CD4-positive, alpha-beta T cell treated with Interleukin-4 for 1 hour (primary cell): ENCODE measurements at places on chromosomes 13 and 19.

DNA sequence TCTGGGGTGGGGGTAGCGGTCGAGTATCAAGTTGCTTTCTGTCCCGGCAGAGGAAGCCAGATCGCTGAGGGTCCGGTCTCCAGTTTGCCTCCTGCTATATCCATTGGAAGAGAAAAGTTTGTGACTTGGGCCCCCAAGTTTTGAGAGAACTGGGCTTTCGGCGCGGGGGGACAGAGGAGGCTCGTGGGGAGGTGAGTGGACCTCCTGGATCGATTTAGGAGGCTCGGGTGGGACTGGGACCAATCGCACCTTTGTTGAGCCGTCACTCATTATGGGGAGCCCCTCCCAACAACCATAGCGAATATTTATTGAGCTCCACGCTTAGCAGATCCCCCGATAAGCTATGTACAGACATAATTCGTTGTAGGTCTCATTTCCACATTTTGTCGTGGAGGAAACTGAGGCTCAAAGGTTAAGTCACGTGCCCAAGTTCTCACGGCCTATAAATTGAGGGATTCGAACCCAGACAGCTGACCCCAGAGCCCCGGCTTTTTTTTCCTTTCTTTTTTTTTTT, 909 bp downstream of the RFXANK start:
- DNase-seq, result no peak

GRCh38 chr19:1825909-1826556, 14.0 kb upstream of the ATP8B3 start:
- DNase-seq, result peak; percentile 77

DNA sequence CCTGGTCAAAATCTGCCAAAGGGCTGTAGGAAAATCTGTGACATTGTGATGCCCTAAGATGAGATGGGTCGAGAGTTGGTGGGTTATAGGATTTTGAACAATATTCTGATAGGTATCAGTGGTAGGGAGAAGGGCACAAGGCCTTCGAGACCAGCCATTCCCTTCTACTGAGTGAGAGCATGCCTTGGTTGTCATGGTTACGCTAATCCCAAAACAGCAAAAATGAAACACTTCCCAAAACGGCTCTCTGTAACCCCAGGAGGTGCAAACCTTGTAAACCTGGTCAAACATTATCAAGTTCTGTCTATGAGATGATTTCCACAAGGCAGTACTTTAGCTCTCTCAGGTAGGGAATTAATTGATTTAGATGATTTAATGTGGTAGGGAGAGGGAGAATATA, 158.7 kb upstream of the RNF113B start:
- DNase-seq, result no peak

GRCh38 chr13:113567681-113568080, 16.9 kb upstream of the TFDP1 start:
- no peak for DNase-seq

- DNase-seq, result no peak
These were observed 5.2 kb downstream of the TMEM255B start for GRCh38 chr13:113763961-113764792.

DNA sequence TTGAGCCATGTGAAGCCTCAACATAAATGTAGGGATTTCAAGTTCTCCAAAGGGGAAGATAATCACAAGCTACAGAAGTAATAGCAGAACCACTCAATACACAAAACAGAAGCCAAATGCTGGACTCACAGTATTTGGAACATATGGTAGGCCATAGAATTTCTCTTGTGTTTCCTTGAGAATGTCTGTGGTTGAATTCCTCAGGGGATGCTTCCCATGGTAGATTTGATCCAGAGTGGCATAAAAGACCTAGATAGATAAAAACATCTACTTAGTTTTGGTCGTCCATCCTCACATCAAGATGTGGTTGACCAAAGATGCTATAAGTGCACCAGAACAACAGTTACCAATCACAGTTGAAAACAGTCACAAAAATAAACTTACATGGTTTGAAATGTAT, 83.4 kb downstream of the MIPEP start:
- DNase-seq, result no peak

DNA sequence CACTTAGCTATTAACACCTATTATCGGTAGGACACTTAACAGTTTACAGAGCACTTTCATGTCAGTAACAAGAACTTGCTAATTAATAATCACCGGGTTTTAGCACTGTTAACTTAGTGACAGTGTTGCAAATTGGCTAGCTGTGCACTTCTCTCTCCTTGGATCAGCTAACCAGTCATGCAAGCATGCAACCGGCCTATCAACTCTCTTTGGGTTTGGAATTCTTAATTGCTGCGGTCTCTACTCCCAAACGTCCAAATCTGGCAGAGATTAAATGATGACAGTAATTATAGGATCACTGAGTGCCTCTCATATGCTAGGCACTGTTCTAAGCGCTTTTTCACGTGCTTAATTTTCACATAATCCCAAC, 1.2 kb downstream of the EPS15L1 start:
- no peak for DNase-seq

DNA sequence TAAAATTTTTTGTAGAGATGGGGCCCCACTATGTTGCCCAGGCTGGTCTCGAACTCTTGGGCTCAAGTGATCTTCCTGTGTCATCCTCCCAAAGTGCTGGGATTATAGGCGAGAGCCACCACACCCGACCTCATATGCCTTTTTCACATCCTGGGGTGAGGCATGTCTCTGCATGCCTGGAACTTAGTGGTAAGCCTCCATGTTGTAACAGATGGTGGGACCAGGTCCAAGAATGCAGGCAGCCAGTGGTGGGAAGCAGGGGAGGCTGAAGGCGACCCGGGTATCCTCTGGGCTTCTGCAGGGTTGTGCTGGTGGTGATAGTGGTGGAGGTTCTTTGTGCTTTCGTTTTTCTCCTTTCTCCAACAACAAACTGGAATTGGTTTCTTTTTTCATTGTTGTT, 30.1 kb upstream of the CCDC124 start:
- DNase-seq, result no peak

DNA sequence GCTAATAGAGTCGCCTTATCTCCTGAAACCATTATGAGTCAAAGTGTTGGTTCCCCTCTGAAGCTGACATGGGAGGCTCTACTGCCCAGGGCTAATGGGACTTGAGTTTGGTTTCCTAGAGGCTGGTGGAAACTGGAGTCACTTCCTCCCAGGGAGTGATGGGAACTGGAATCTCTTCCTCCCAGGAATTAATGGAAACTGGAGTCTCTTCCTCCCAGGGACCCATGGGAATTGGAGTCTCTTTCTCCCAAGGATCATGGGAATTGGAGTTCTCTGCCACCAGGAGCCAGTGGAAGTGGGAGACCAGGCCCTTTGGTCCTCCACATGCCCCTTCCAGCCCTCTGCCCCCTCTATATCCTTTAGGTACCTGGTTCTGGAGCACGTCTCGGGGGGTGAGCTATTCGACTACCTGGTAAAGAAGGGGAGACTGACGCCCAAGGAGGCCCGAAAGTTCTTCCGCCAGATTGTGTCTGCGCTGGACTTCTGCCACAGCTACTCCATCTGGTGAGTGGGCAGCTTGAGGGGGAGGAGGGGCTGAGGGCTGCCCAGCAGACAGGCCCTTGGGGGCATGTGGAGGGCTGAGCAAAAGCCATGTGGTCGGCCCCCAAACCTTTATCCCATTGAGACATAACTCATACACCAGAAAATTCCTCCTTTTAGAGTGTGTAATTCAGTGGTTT, 5.5 kb downstream of the BRSK1 start:
- no peak for DNase-seq

DNA sequence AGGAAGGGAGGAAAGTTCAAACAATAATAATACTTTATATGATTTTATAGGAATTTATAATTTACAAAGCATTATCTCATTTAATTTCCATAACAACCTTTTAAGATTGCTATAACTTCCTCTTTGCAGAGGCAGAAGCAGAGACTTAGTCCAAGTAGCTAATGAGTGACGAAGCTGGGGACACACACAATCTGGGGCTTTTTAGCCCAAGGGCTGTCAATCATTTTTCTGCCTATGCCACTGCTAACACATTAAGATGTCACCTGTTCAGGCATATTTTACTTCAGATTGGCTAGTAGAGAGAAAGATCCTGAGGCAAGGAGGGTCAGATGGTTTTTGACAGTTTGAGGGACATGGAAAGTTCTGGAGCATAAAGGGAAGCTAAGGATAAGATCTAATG, 12.6 kb downstream of the SCEL start:
- no peak for DNase-seq

DNA sequence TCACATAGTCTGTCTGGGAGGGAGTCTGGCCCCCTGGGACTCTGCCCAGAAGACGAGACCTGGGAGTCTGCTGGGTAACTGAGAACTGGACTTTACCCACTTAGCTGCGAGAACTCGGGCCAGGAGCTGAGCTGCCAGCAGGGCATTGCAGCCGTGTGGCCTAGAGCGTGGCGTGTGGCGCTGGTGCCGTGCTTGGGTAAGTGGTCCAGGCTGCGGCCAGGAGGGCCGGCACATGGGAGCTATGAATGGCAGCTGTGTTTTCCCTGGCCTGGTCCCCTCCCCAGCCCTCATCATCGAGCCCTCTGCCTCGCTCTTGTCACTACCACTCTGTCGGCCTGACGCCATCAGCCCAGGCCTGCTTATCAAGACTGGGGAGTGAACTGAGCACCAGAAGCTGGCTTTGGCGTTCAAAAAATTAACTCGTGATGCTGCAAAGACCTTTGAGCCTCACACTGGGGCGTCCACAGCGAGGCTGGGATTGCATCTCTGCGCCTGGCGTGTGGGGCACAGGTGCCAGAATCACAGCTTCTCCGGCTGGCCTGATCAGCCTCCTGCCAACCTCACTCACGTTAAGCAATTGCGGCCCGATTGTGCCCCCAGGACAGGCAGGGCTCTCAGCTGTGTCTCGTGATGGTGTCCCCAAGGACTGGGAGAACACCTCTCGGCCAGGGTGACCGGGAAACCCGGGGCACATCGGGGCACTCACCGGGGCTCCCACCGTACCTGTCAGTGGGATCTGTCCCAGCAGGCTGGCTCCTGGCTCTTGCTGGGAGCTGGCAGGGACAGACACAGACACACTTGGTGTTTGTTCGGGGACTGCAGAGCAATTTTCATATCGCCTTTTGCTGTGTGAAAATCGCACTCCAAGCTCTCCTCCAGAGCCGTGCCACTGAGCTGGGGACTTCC, 85.9 kb downstream of the KDM4B start:
- no peak for DNase-seq

DNA sequence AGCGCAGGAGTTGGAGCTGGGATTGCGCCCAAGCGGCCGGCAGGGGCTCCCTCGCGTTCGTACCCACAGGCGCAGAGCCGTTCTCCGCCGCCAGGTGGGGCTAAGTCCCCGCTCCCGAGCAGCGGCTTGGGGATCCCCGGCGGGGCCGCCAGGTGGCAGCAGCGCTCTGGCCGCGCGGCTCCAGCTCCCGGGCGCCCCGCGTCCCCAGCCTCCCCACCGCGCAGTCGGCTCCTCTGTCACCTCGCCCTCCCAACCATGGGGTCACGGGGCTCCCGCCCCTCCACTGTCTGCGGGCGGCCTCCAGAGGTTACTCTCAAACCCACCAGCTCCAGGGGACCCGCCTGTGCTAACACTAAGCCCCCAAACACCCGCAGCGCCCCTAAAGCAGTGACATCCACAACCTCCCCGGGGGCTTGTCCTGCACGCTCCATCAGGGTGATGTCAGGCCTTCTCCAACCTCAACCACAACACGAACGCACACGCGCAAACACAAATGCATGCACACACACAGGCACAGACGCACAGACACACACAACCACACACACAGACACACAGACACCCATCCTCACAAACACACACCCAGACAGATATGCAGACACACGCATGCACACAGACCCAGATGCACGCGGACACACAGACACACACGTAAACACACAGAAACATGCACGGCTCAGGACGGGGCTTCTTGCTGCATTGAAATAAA, 18.4 kb upstream of the KCTD15 start:
- peak; percentile 81 for DNase-seq

- DNase-seq, result no peak
These were observed 2.3 kb upstream of the EFNA2 start for GRCh38 chr19:1283207-1283916.

- DNase-seq, result no peak
These were observed 1.2 kb upstream of the KPTN start for GRCh38 chr19:47485210-47485609.

GRCh38 chr19:6372594-6373095, at the start of gene ALKBH7:
Gene ALKBH7 (plus strand): TSS chr19:6372794. CDS start chr19:6372821, 27 bp downstream.
- DNase-seq, result peak; percentile 99

DNA sequence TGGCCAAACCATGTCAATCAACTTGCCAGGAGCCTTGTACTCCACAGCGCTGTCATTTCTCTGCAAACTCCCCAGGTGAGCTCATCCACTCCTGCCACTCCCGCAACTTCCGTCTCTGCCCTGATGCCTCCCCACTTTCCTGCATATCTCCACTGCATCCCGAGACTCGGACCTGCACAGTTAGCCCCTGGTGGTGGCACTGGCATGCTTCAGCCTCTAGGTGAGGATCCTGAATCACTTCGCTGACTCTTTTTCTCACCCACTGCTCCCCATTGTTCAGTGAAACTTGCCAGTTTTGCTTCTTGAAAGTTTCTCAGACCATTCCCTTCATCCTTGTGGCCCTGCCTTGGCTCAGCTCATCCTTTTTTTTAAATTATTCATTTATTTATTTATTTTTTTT, 3.4 kb upstream of the CTU1 start:
- no peak for DNase-seq
